Cortex of kidney (tissue), 1 donor: ENCODE measurements at places on chromosomes 5 and 9.

- no peak for DNase-seq
Observed at GRCh38 chr5:59596586-59597350, 296.8 kb downstream of the PDE4D start.

- DNase-seq: no peak
Observed at GRCh38 chr9:114351932-114352331, 22.3 kb downstream of the ORM2 start.

- no peak for DNase-seq
Observed at GRCh38 chr5:1874348-1874747, 8.4 kb downstream of the IRX4 start.

DNA sequence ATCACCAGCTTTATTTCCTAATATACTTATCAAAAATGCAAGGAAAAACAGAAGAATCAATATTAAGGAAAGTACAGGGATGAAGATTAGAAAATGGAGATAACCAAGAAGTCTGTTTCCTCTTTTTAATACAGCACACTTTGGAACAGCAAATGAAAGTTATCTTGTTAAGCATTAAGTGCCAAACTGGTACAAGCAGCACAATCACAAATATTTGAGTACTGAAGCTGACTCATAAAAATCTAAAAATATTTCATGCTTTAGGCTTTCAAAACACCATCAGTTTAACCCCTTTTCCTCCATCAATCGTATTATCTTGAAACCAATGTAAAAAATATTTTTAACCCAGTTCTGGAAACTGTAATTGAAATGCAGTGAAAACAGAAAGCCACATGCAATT, 2.7 kb downstream of the FBXW11 start:
- no peak for DNase-seq

- DNase-seq: no peak
Observed at GRCh38 chr9:129501771-129502319, 119.1 kb downstream of the C9orf50 start.
